NCI-H526 treated with DMSO at 0.1 percent for 48 hours (cell line): ENCODE measurements at places on chromosomes 3 and 15.

GRCh38 chr3:33023176-33024136 is 72.0 kb downstream of the CCR4 start:
- DNase-seq = no peak

DNA sequence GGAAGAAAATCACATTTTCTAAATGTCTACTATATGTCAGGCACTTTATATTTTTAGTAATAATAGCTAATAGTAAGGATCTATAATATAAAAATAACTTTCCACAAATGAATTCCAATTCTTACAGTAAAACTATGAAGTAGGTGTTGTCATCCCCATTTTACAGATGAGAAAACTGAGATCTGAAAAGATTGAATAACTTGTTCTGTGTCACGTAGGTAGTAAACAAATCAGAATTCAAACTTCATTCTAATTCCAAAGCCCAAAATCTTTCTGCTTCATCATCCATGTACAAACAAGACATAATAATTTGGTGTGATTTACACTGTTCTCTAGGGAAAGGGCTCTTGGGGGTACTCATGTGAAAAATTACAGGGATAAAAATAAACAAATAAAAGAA is 130.3 kb downstream of the THRB start:
- DNase-seq = no peak

DNA sequence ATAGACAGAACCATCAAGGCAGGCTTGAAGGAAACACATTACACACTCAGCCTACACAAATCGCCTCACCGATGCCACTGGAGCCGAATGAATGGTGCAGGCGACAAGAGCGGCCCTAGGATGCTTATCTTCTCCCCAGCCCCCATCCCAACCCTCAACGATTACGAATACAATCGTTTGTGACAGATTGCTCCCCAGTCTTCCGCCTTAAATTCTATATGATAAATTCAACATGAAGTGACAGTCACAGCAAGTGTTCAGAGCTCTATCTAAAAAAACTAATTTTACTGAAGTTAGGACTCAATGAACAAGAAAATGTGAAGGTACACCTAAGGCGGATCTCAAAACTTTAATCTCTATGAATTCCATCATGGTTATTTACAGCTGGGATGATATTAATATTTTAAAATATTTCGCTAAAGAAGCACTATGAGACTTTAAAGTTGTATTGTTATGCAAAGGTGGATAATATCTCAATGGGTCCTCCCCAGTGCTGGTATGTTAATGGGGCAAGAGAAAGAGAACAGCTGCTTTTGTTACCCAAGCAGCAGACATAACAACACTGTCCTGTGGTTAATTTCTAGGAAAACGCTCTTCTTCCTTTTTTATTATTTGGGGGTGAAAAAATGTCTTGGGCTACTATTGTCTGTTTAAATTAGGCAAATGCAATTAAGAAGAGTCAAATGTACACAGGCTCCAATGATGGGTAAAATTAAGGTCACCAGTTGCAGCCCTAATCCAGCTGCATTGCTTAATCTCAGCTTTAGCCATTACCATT is 147.6 kb upstream of the NR2F2 start:
- DNase-seq = no peak

GRCh38 chr15:33152502-33153109 is 41.9 kb downstream of the FMN1 start:
- no peak for DNase-seq

DNA sequence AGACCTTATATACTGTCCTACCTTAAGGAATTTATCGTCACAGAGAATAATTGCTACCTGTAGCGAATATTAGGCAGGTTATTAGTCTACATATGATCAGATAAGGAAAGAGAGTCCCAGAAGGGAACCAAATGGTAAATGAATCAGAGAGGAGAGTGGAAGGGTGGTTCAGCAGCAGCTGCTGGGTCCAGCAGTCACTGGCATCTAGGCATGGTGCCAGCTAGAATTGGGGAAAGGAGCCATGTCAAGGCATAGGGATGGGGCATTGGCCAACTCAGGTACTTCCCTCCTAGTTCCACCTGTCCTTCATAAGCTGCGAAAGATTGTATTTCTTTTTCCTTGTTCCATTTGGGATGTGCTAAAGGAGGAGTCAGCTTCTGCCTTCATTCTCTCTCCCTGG is 23.4 kb downstream of the HACD3 start:
- no peak for DNase-seq

DNA sequence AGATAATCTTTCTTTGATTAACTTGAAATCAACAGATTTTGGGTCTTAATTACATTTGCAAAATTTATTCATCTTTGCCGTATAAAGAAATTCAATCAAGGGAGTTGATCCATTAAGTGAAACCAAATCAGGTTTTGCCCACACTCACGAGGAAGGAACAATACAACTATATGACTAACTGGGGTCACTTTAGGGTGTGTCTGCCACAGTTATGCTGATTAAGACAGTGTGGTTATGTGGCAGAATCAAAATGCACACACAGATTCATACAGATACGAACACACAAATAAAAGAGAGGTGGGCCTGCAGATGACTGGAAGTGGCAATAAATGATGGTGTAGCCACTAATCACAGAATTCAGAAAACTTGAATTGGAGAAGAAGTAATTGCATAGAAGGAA is 543.5 kb downstream of the GABRG3 start:
- no peak for DNase-seq

GRCh38 chr15:65795663-65796216 is 3.6 kb upstream of the DENND4A start:
- DNase-seq = no peak

DNA sequence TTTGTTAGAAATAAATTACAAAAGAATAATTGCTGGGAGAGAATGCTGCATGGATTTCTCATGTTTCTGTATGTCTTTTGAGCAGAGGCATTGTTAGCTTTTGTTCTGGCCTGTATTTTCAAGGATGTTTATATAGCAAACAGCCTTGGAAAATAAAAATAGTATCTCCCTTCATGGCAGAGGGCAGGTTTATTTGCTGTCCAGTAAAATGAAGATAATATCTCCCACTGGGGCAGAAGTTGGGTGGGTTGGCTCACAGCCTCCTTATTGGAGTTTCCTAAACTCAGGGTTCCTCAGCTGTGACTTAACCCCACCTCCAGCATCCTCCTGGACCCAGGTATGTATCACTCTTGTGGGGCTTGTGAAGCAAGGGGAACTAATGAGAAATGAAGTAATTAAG is 43.7 kb upstream of the THSD4 start:
- DNase-seq = no peak

GRCh38 chr3:71926262-71926600 is 141.3 kb upstream of the PROK2 start:
- peak; percentile 46 for DNase-seq

- DNase-seq = no peak
Measured at GRCh38 chr15:83270176-83270575, 14.3 kb downstream of the BNC1 start.

DNA sequence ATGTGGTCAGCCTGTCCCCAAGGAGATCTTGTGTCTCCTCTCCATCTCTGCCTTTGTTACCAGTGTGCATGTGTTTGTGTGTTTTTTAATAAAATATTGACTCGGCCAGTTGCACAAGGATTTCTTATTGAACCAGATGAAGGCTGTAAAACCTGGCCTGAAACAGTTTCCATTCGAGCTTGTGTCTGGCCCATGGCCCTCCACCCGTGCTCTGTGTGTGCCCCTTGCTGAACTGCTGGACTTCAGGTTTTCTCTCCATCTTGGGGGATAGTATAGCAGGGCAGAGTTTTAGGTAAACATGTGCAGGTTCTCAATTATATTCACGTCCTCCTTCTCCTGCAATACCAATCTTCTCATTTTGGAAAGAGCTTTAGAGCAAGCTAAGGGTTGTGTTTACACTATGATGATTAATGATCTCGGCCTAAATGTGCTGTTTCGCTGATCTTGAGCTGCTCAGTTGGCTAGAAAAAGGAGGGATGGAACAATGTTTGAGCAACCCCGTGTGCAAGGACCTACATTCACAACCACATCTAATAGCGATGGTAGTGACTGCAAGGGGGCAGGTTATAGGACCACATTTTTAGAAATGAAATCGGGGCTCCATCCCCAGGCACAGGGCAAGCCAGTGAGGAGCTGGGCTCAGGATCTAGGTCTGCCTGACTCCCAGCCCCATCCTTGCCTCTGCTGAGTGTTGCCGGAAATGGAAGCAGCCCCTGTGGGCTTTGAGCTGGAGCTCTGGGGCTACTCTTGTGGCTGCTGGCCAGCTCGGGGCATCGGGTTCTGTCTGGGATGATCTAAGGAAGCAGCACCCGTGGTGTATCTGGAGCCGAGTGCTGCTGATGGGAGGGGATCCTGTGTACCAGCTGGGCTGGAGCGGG is 47.7 kb downstream of the CMTM6 start:
- no peak for DNase-seq

- DNase-seq = no peak
Measured at GRCh38 chr3:72746430-72747411, 101.5 kb downstream of the SHQ1 start.

DNA sequence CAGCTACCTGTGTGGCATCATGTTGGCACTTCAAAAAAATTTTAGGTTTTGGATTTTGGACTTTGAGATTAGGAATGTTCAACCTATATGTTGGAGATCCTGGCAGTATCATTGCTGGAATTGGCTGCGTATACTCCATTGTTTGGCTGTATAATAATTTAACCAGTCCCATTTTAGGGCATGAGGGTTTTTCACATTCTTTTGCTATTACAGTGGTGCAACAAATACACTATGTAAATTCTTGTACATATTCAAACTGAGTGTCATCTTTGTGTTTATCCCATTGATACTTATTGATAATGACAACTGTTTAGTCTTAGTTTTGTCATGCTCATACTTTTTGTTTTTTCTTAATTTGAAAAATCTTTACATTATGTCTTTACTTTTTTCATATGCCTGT is 6.7 kb downstream of the THUMPD3 start:
- DNase-seq = no peak

DNA sequence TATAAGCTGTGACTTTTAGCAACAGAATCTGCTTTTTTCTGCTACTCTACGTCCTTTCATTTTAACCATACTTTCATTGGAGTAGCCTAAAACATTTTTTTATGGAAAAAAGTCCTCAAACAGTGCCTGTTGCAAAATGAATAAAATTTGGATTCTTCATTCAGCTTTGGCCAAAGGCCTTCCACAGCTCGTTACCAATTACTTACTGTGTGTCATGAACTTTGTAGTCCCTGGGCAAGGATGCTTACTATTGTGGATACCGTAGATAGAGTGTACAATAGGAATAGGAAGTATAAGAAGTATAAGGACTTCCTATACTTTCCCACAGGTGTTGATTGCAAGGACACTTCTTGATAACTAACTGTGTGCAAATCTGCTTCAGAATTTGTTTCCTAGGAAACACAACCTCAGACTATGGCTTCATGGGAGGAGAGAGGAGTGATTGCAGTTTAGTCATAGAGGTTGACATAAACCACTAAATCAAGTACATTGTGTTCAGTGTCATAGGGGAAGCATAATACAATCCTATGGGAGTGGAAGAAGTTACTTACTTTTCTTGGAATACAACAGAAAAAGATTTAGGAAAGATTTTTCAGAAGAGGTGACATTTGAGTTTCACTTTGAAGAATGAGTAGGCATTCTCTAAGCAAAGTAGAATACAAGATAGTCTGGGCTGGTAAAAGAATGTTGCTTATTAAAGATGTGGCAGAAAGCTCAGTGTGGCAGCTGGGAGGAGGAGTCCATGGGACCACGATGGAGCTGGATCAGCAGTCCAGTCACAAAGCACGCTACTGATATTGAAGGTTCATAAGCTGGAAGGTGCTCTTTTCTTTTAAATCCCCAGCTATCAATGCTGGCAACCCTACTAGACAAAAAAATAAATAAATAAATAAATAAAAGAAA is 309.7 kb upstream of the TPRG1 start:
- no peak for DNase-seq

DNA sequence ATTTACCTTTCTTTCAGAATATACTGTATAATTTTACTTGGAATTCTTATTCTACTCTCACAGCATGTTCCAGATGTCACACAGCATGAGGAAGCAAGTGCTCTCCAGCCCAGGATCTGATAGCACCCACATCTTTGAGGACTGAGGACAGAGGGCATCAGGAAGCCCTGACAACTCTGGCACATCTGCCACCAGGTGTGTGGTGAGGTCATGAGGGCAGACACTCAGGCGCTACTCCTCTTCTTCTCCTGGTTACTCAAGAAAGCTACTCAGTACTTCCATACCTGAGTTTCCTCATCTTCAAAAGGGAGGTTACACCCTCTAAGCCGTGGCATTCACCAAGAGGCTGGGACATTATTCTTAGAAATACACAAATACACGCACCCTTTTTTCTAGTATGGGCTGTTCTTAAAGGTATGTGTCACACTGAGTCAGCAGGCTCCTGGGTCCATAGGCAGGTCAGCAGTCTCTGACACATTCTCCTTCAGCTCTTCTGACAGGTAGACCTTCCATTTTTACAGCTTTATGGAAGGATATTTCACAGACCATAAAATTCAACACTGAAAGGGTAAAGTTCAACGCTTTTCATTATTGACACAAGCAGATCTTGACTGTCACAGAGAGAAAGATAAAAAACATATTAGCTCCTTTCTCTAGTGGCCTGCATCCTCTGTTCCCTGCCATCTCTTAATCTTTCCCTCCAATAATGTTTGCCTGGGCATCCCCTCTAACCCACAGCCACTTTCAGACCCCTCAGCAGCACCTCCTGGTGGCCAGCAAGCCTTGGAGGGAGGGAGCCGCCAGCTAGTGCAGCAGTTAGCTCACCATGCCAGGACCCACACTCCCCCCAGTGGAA is 103.2 kb upstream of the TJP1 start:
- peak; percentile 39 for DNase-seq

DNA sequence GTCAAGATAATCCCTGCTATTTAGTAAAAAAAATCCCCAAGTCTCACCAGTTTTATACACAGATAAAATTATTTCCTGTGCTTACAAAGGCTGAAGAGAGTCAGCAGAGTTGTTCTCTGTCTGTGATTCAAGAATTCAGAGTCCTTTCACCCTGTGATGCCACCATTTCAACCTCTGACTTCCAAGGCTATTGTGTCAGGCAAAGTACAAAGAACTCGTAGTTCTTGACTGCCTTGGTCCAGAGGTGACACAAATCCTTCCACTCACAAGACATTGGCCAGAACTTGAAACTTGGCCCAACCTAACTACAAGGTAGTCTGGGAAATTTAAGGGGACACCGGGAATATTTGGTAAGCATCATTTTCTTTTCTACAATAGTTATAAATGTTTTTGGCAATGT is 34.9 kb upstream of the CMC1 start:
- DNase-seq = no peak

DNA sequence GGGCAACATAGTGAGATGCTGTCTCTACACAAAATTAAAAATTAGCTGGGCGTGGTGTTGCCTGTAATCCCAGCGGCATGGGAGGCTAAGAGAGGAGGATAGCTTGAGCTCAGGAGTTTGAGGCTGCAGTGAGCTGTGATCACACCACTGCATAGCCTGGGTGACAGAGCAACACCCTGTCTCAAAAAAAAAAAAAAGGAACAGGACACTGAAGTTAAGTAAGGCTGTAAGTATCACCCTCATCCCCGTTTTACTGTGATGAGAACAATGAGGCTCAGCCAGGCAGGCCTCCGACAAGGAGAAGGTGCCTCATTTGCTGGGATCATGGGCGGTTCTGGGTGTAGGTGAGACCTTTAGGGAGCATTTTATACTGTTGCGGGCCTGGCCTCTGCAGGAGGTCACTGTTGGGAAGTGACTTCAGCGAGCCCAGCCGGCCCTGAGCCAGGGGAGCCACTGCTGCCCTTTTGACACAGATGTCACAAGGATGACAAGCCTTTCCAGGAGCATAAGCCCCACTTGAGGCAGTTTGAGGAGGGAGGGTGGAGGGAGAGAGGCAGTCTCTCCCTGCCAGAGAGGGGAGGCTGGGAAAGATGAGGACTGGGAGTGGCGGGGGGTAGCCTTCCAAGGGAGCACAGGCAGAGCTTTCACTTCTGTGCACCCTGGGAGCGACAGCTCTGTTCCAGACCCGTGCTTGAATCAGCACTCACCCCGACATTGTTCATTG is 30.8 kb downstream of the IRAK2 start:
- DNase-seq = no peak

- no peak for DNase-seq
Measured at GRCh38 chr15:76161153-76162035, 101.6 kb downstream of the TMEM266 start.
